K562 (cell line): ENCODE measurements at places on chromosomes 6 and 20. TPM values are rescaled to one million over a fixed set of nuclear protein-coding genes. Genes with fewer than 3 reads are reported as not detected.

The ERVFRD-1 gene
- 0.04 and 0.09 TPM in 2 replicates for total RNA-seq

The BACH2 gene
- total RNA-seq = 1.7 and 2.0 TPM in 2 replicates

The SRMS gene
- total RNA-seq = not detected in 2 replicates

The HSPA1A gene
- total RNA-seq = 265 and 360 TPM in 2 replicates

The BPIFB2 gene
- total RNA-seq = 0.11 TPM in 1 of 2 replicates, not detected in the other

The COL12A1 gene
- 0.11 and 0.20 TPM in 2 replicates for total RNA-seq

The HSPA12B gene
- 0.07 TPM in 1 of 2 replicates, not detected in the other for total RNA-seq

The CRIP3 gene
- 0.82 and 0.89 TPM in 2 replicates for total RNA-seq

The CST4 gene
- total RNA-seq = not detected in 2 replicates

The C2 gene
- 1.1 and 1.2 TPM in 2 replicates for total RNA-seq

The C20orf204 gene
- 0.67 and 1.1 TPM in 2 replicates for total RNA-seq

DNA sequence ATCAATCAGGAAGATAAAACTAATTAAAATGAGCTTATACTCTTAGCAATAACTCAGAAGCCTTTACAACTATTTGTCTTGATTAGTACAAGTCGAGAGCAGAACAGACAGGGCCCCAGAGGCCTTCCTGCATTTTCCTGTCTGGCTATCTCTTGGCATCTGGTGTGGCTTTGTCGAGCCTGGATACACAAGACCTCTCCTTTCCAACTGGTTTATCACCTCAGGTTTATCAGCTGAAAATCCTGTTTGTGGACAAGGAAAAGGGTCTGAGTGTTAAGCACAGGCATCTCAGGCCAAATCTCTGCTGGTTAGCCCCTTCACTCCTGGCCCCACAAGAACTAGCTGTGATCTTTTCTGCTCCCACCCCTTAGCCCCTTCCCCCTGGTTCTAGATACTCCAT is 32.6 kb downstream of the BAK1 start:
- H3K27me3 ChIP-seq = no peaks in the 10 kb centered on the region
- peaks cover 4% of the 10 kb centered on the region; the same call in 2 of the 3 replicates for H3K4me1 ChIP-seq
- no peaks in the 10 kb centered on the region for H3K36me3 ChIP-seq
- H3K4me3 ChIP-seq = no peak overlapping the region
- DNase-seq = no peak

- H3K27me3 ChIP-seq = no peaks in the 10 kb centered on the region
- H3K4me3 ChIP-seq = no peak overlapping the region
- H3K27ac ChIP-seq = no peak overlapping the region
- H3K36me3 ChIP-seq = no peaks in the 10 kb centered on the region
- no peaks in the 10 kb centered on the region for H3K4me1 ChIP-seq
These were observed 75.1 kb downstream of the ADGRG6 start for GRCh38 chr6:142376800-142377496.

- H3K4me1 ChIP-seq = peaks cover 11% of the 10 kb centered on the region
- no peaks in the 10 kb centered on the region for H3K36me3 ChIP-seq
- no peaks in the 10 kb centered on the region for H3K27me3 ChIP-seq
- no peak for DNase-seq
- no peak overlapping the region for H3K4me3 ChIP-seq
- no peak overlapping the region for H3K27ac ChIP-seq
These were observed 40.8 kb upstream of the TIAM2 start for GRCh38 chr6:154954347-154954746.

DNA sequence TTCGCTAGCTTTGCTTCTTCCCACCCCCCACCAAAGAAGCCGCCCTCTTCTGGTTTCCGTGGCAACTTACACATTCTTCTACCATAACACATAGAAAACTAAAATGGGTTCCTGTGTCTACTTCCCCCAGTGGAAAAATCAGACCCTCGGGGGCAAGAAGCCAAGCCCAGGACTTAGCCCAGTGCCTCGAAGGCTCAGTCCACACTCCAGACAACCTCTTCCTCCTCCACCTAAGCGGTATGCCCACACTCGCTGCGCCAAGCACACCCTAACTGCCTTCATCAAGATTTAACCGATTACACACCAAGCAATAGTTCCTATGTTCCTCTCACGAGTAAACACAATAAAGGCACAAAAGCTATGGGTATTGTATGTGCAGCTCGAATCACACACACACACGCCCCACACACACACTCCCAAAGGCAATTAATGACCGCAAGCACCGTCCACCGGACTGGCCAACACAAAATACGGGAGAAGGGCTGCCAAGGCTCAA is 537 bp downstream of the PPIL4 start:
- peak; percentile 58 for DNase-seq
- H3K4me1 ChIP-seq = peaks cover 13% of the 10 kb centered on the region; the same call in 2 of the 3 replicates
- H3K4me3 ChIP-seq = peak overlapping the region; percentile 97
- peaks cover 17% of the 10 kb centered on the region; the same call in 2 of the 3 replicates for H3K36me3 ChIP-seq
- H3K27me3 ChIP-seq = no peaks in the 10 kb centered on the region

DNA sequence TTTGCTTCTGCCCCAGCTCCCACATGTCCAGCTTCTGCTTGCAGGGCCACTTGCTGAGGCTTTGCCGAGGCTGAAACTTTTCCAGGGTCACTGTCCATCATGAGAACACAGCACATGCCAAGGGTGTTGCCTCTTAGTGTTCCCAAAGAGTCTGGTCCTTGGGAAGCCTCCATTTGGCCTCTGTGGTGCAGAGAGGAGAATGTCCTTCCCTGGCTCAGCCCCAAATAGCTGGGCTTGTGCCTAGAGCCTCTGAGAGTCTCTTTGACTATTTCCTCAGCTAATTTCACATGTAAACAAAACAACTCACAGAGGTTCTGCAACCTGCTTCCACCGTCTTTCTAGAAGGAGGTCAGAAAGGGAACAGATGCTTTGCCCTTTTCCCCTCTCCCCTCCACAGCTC is 40.4 kb upstream of the RAB23 start:
- peaks cover 6% of the 10 kb centered on the region for H3K27me3 ChIP-seq
- no peak overlapping the region for H3K27ac ChIP-seq
- no peaks in the 10 kb centered on the region; the same call in 2 of the 3 replicates for H3K4me1 ChIP-seq
- no peak overlapping the region for H3K4me3 ChIP-seq
- H3K36me3 ChIP-seq = no peaks in the 10 kb centered on the region
- no peak for DNase-seq

GRCh38 chr6:76862936-76863335 is 600.4 kb downstream of the HTR1B start:
- no peak for DNase-seq
- H3K4me3 ChIP-seq = no peak overlapping the region
- H3K27ac ChIP-seq = no peak overlapping the region
- H3K36me3 ChIP-seq = no peaks in the 10 kb centered on the region

DNA sequence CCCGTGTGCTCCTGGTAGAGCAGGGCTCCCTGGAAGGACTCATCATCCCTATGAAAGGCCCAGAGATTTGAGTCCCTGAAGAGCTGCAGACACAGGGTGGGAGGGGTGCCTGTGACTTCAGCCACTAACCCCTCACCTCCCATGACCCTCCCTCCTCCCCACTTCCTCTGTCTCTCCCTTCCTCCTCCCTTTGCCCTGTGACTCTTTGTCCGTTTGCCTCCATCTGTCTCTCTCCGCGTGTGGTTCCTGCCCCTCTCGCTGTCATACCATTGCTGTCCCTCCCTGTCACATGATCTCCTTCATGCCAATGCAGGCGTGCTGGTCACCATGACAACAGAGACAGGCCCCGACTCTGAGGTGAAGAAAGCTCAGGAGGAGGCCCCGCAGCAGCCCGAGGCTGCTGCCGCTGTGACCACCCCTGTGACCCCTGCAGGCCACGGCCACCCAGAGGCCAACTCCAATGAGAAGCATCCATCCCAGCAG is 19.0 kb downstream of the EPB41L1 start:
- no peaks in the 10 kb centered on the region for H3K36me3 ChIP-seq
- H3K27ac ChIP-seq = no peak overlapping the region

DNA sequence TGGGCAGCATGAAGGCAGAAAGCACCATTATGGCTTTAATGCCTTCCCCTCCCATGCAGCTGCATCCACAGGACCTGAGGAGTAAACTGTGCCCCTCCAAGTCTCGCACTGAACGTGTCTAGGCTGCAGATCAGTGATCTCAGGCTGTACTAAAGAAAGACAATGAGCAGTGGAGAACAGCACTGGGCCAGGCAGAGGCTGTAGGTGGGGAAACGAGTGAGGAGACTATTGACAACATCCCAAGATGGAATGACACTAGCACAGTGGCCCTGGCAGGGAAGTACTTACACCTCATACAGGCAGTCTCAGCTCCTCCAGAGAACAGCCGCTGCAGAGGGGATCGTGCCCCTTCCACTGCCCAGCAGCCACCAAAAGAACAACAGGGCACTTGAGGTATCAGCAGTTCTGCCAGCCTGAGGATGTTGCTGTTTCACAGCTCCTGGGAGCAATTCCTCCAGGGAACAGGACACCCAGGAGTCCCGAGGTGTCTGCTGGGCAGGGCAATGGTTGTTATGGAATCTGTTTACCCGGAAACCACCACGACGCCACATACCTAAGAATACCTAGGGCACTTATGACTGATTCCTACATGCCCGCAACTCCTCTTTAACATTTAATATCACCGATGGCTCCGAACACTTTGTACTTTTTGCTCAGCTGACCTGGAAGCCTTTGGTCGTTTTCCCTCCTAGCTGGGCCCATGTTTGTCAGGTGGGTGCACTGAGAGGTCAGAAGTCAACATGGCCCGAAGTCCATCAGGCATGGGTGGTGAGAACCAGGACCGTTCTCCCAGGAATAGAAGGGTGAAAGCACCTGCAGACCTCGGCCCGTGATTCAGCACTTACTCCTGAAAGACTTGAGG is 79.1 kb downstream of the SLC22A23 start:
- H3K27ac ChIP-seq = no peak overlapping the region
- H3K4me1 ChIP-seq = peaks cover 18% of the 10 kb centered on the region
- H3K36me3 ChIP-seq = no peaks in the 10 kb centered on the region
- DNase-seq = no peak

DNA sequence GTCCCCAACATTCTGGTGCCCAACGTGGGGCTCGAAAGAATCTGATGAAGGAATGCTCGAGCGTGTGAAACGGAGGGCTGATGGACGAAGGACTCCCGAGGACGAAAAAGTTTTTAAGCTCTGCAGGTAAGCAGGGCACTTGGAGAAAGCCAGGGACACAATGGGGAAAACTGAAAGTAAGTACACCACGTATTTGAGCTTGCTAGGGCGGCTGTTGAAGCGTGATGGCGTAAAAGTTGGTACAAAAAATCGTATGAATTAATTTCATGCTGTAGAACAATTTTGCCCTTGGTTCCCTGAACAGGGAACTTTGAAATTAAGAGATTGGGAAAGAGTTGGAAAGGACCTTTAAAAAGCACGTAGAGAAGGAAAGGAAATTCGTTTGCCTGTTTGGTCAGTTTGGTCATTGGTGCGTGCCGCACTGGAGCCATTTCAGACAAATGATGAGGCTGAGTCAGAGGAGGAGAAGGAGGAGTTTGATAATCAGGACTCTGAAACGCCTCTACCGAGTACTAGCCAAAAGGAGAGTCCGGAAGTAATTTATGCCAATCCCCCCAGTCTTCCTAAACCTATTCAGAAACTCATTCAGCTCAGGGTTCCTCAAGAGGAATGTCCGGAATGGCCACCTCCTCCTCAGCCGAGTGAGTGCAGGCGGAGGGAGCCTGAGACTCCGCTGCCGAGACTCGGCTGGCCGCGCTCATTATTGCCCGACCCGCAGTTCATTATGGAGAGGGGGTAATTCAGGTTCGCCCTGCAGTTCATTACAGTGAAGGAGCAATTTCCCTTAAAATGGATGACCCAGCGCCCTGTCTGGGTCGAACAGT is 59.2 kb upstream of the PRSS16 start:
- H3K36me3 ChIP-seq = no peaks in the 10 kb centered on the region
- no peaks in the 10 kb centered on the region for H3K27me3 ChIP-seq
- H3K4me3 ChIP-seq = peak overlapping the region; percentile 56
- peak overlapping the region; percentile 80 for H3K27ac ChIP-seq
- H3K4me1 ChIP-seq = peaks cover 8% of the 10 kb centered on the region

DNA sequence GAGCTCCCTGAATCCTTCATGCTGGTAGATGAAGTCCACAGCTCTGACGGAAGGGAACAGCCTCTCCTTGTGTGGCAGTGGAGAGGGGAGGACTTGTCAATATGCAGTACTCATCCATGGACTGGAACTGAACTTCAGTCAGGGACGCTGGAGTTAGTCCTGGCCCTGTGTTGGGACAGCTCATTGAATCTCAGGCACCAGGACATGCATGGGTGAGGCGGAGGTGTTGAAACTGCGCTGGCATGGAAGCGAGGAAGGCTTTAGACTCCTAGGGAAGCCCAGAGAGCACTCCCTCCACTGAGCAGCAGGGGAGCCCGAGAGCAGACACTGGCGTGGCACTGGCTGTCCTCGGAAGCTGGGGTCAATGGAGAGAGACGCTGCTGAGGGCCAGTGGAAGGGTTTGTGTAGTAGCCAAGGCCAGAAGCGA is 161.3 kb upstream of the GGTLC1 start:
- DNase-seq = peak; percentile 47
- no peaks in the 10 kb centered on the region for H3K36me3 ChIP-seq
- no peaks in the 10 kb centered on the region for H3K4me1 ChIP-seq
- H3K4me3 ChIP-seq = no peak overlapping the region
- no peak overlapping the region for H3K27ac ChIP-seq
- no peaks in the 10 kb centered on the region for H3K27me3 ChIP-seq

DNA sequence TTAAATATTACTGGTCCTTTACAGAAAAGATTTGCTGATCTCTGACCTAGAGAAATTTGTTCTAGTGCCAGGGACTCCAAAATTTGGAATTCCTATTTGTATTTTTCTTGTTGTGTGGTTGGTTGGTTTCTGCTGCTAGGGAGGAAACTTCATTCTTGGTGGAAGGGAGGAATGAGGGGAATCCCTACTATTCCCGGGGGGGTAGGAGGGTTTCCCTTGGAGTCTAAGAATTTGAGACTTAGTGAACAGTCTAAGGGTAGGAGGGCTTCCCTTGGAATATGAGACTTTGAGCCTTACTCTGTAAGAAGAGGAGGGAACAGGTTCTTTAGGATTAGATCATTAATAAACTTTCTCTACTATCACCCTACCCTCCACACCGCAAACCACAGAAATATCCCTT is 67.1 kb upstream of the ADGRF1 start:
- H3K36me3 ChIP-seq = no peaks in the 10 kb centered on the region
- H3K4me3 ChIP-seq = no peak overlapping the region
- no peaks in the 10 kb centered on the region for H3K27me3 ChIP-seq
- no peak for DNase-seq
- no peaks in the 10 kb centered on the region; the same call in 1 of the 2 replicates for H3K4me1 ChIP-seq
- H3K27ac ChIP-seq = no peak overlapping the region

GRCh38 chr6:105545228-105545920 is 142.5 kb upstream of the PREP start:
- H3K36me3 ChIP-seq = no peaks in the 10 kb centered on the region
- no peak overlapping the region for H3K27ac ChIP-seq
- no peak overlapping the region for H3K4me3 ChIP-seq
- H3K4me1 ChIP-seq = no peaks in the 10 kb centered on the region
- DNase-seq = no peak

GRCh38 chr6:1597924-1598323 is 11.8 kb upstream of the FOXC1 start:
- H3K4me3 ChIP-seq = no peak overlapping the region
- H3K36me3 ChIP-seq = no peaks in the 10 kb centered on the region
- no peak for DNase-seq
- peaks cover 84% of the 10 kb centered on the region for H3K27me3 ChIP-seq
- no peak overlapping the region for H3K27ac ChIP-seq

DNA sequence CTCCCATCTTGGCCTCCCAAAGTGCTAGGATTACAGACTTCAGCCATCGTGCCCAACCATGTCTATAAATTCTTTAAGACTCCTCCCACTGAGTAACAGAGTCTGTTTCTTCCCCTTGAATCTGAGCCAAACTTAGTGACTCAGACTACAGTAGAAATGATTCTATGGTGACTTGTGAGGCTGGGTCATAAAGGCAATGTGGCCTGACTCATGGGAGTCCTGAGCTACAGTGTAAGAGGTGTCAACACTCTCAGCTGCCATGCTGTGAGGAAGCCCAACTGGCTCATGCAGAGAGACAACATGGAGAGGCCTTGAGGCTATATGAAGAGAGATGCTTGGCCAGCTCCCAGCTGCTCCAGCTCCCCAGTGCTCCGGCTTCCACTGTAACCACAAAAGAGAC is 5.2 kb upstream of the NRSN2 start:
- H3K27me3 ChIP-seq = no peaks in the 10 kb centered on the region
- H3K27ac ChIP-seq = peak overlapping the region; percentile 58; the same call in 2 of the 3 replicates
- H3K4me3 ChIP-seq = no peak overlapping the region
- H3K36me3 ChIP-seq = peaks cover 11% of the 10 kb centered on the region
- peak; percentile 54 for DNase-seq
- H3K4me1 ChIP-seq = peaks cover 13% of the 10 kb centered on the region; the same call in 2 of the 3 replicates
